ENCODE measurements at places on chromosomes 12 and 14.

DNA sequence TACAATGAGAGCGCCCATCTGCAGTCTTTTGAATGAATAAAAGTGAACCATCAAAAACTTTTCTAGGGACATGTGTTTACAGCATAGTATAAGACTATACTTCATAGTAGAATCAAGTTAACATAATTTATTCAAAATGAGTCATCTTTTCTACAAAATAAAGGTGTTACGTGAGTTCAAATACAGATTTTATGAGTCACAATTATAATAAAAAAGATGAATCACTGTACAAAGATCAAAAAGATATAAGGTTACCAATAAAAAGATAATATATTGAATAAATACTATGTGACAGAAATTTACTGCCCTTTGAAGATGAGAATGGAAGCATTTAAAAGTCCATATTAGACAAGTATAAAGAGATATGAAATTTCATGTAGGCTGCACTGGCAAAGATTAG is 2.8 kb downstream of the MBIP start:
- no peak for DNase-seq

- no peak for DNase-seq
These were observed 37.5 kb upstream of the CIT start for GRCh38 chr12:119914666-119915065.

GRCh38 chr14:20632831-20633691 is 8.4 kb downstream of the OR6S1 start:
- DNase-seq, result peak; percentile 69

GRCh38 chr12:102570256-102570655 is 89.9 kb upstream of the IGF1 start:
- no peak for DNase-seq

DNA sequence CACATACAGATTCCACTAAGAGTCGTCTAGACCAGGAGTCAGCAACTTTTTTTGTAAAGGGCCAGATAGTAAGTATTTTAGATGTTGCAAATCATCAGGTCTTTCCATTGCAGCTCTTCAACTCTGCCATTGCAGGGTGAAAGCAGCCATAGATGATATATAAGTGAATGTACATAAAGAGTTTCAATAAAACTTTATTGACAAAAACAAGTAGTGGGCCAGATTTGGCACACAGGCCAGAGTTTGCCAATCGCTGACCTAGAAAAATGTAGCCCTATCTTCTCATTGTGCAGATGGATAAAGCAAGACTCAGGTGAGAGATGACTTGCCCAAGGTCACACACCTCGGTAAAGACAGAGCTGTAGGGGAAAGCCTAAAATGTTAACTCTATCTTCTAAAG is 474.7 kb downstream of the MED13L start:
- DNase-seq, result no peak

GRCh38 chr14:29806124-29806517 is 121.5 kb downstream of the PRKD1 start:
- DNase-seq, result no peak

GRCh38 chr12:88111074-88111652 is 30.7 kb downstream of the CEP290 start:
- DNase-seq, result no peak

GRCh38 chr12:93865751-93866150 is 188.6 kb downstream of the CRADD start:
- DNase-seq, result no peak

- no peak for DNase-seq
These were observed 347.2 kb downstream of the CCDC91 start for GRCh38 chr12:28537474-28537873.

- no peak for DNase-seq
These were observed 101.5 kb downstream of the BMP4 start for GRCh38 chr14:53855127-53855526.

All from stimulated activated CD4-positive, alpha-beta T cell treated with anti-CD3 and anti-CD28 coated beads, TNF-alpha, amount 100 ng/mL, for 24 hours (primary cell).